Sigmoid colon (tissue), 7 donors: ENCODE measurements at places on chromosomes 11 and 22. TPM values are rescaled to one million over a fixed set of nuclear protein-coding genes. Genes with fewer than 3 reads are reported as not detected.

DNA sequence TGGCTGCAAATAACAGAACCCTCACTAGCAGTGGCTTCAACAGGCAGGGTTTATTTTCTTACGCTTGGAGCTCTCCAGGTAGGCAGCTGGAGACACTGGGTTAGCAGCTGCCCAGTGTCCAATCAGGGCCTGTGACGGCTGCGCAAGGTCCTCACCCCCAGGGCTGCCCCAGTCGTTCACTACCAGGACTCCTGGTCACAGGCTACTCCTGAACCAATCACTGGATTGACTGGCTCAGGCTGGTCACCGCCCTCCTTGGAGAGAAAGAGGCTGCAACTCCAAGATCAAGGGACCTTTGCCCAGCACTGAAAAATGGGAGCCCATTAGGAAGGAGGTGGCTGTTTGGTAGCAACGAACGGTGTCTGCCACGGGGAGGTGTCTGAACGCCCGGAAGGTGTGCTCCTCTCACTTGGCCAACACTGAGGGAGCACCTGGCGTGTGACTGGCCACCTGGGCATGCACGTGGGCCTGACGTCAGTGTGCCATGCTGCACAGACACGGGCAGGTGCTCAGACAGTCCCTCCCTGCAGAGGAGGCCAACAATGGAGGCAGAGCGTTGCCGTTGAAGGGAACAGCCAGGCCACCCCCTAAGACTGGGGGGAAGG lies 5.1 kb downstream of the ARSA start:
- peak; percentile 58 for DNase-seq

GRCh38 chr22:30485362-30485988 lies 13.7 kb upstream of the SEC14L3 start:
- DNase-seq, result peak; percentile 77

GRCh38 chr11:22466351-22466750 lies 128.2 kb downstream of the SLC17A6 start:
- DNase-seq, result no peak

- DNase-seq, result no peak
Measured at GRCh38 chr11:130808541-130808940, 107.7 kb downstream of the SNX19 start.

GRCh38 chr11:22479971-22480720 lies 142.0 kb downstream of the SLC17A6 start:
- DNase-seq, result no peak

GRCh38 chr11:22006901-22007300 lies 186.0 kb upstream of the ANO5 start:
- DNase-seq, result no peak

- DNase-seq, result no peak
Measured at GRCh38 chr11:41970681-41971080, 511.2 kb upstream of the LRRC4C start.

- DNase-seq, result peak; percentile 77
Measured at GRCh38 chr11:27158456-27159334, 118.1 kb downstream of the BBOX1 start.

DNA sequence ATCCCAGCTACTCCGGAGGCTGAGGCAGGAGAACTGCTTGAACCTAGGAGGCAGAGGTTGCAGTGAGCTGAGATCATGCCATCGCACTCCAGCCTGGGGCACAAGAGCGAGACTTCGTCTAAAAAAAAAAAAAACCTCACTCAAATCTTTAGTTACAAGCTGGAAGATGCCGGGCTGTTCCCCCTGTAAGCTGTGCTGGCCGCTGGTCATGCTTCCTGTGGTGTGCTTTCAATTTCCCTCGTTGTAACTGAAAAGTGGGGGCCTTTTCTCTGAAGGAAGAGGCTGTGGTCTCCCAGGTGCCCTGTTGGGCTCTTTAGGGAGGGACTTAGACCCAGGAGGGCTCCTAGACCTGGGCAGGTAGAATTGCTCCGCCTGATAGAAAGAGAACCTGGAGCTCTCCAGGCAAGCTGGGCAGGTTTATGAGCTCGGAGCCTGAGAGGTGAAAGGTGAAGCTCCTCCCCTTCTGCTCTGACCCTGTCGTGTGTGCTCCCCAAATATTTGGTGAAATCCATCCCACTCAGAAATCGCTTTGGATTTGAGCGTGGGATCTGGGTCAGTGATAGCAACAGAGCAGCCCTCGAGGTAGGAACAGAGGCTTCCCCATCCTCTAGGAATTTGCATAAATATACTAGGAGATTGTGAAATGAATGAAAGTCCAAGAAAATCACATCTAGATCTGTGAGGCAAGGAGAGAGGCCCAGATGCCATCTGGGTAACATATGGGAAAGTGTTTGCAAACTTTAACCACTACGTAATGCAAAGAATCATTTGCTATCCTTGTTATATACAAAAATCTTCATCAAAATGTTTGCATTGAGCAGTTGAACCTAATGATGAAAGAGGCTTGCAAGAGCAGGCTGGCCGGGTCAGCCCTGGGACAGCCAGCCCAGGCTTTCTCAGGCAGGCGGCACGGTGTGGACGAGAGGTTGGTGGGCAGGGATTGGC lies 154.3 kb downstream of the FBXO7 start:
- no peak for DNase-seq

PLEKHB1 gene
- 57.6 TPM for total RNA-seq

CASP1 gene
- total RNA-seq, result 9.2 TPM

GRCh38 chr11:16986434-16987204 lies 27.6 kb downstream of the PLEKHA7 start:
- DNase-seq, result no peak

SUSD2 gene
- 3.0 TPM for total RNA-seq

GRCh38 chr11:79088967-79089366 lies 351.9 kb downstream of the TENM4 start:
- no peak for DNase-seq

DNA sequence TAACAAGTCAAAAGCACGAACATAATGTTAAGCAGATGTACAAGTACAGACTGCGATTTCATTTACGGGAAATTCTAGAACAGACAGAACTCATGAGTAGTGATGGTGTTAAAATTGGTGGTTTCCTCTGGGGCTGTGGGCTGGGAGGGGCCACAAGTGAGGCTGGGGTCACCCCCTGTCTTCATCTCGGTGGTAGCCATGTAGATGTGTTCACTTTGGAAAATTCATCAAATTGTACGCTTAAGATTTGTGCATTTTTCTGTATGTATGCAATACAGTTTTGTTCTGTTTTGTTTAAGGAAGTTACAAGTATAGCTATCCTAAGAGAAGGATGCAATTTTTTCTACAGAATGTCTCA lies 504 bp upstream of the ASCC2 start:
- DNase-seq, result no peak

- DNase-seq, result peak; percentile 98
Measured at GRCh38 chr11:119018074-119018938, at the start of the genes RPS25 and TRAPPC4. Gene RPS25 (minus strand): TSS chr11:119018343. CDS start chr11:119018284, 59 bp downstream. Gene TRAPPC4 (plus strand): TSS chr11:119018766. CDS start chr11:119018796, 30 bp downstream.

JAML gene
- 6.1 TPM for total RNA-seq

OOSP3 gene
- not detected for total RNA-seq

DNA sequence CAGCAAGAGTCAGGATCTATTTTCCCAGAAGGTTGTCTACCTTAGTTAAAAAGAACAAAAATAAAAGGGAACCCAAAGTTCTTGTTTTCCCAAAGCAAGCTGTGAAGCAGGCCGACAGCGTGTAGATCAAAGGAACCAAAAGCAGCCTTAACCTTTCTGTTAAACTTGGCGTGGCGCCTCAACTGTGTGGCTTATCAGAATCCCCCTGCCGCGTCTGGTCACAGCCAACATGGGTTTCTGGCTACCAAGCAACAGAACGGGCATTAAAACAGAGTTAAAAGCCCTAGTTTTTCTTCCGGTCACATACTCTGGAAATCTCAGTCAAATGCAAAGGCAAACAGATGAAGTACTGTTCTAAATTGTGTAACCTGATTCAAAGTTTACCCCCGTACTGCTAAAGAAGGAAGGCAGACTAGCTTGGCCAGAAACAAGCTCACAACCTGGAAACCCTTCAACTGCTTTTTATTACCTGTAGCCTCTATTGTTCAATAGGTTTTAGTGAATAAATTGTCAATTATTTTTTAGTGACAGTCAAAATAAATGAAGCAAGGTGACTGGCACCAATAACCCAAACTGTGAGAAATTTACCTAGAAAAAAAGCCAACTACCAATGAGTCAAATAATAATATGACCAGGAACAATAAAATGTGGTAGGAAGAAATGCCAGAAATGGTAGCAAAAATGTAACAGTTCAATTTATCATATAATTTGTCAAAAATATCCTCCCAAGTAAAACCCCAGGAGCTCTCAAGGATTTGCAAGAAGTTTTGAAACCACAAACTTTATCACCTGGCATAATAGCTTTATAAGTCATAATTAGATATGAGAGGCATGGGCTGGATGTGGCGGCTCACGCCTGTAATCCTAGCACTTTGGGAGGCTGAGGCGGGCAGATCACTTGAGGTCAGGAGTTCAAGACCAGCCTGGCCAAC lies 21.4 kb downstream of the CHKA start:
- no peak for DNase-seq

GRCh38 chr11:119560291-119560690 lies 137.3 kb upstream of the THY1 start:
- no peak for DNase-seq

DNA sequence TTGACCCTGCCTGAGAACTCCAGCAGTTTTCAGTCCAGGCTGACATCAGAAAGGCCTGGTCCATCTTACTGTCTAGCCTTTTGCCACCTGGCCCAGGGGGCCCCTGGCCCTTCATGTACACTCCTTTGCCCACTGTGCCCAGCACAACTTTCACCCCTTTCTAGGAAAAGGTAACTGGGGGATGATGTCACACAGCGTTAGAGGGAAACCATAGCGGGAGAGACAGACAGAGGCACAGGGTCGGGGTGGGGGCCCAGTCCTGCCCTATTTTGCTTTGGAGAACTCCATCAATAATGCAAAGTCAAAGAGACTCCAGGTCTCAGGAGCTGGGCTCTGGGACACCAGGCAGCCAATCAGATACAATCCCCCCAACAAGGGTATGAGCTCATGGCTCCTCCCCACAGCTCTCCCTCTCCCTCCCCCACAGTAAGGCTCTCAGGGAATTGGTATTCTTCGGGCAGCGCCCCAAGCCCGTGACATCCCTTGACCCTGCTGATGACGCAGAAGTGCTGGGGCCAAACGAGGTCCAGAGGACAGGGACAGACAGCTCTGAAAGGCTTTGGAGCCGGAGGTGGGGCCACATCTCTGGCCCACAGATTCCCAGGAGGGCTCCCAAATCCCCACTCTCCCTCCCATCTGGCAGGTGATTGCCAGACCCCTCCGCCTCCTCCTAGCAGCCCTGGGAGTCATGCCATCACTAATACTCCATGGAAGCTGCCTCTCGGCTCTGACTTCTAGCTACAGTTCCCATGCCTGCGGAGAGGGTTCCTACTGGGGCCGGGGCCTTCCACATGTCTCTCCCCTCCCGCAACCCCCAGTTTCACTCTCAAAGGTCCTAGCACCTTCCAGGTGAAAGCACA lies 5.9 kb downstream of the USP2 start:
- peak; percentile 84 for DNase-seq

GRCh38 chr11:77502346-77502905 lies 28.5 kb upstream of the PAK1 start:
- no peak for DNase-seq

DNA sequence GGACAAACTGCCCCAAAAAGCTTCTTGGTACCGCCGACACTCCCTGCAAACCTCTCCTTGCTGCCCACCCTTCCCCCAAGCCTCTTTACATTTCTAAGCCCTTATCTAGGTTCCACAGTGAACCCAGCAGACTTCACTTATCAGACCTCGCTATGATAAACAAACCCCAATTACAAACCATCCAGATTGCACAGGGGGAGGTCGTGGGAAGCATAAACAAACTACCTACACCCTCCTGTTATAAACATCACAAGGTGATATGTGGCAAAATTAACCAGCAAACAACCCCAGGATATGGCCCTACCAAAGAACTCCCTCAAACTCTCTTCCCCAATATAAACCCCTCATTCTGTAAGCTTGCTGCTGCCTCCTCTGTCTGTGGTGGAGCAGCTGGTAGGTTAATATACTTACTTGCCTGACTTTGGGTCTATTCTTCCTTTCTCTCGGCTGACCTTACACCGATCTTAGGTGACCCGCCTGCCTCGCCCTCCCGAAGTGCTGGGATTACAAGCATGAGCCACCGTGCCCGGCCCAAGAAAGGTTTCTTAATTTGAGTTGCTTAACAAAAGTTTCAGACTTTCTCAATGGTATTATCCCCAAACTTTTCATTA lies 66.0 kb upstream of the TENM4 start:
- DNase-seq, result no peak

DNA sequence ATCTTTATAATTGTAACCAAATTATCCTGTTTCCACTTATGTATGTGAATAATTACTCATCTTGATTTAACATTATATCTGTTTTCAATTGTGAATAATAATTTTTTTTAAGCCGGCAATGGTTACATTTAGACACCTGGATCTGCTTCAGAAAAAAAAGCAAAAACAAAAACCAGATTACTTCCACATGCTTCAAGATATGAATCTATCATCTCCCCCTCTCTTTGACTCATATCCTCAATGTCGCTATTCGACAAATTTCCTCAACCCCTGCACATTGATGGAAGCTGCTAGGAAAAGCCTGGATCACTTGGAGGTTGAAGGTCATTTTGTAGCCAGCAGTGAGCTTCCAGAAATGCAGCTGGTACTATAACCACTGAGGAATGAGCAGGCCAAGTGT lies 42.7 kb downstream of the SLC1A2 start:
- DNase-seq, result no peak

DNA sequence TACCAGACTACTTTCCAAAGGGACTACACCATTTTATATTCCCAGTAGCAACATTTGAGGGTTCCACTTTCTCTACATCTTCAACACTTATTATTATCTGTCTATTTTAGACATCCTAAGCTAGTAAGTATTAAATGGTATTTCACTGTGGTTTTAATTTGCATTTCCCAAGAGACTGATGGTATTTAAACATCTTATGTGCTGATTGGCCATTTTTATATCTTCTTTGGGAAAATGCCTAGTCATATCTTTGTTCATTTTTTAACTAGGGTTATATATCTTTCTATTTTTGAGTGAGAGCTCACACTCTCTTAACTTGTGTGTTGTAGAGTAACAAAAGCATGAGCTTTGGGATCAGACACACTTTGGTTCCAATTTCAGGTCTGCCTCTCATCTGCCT lies 73.7 kb downstream of the PRCP start:
- no peak for DNase-seq

DNA sequence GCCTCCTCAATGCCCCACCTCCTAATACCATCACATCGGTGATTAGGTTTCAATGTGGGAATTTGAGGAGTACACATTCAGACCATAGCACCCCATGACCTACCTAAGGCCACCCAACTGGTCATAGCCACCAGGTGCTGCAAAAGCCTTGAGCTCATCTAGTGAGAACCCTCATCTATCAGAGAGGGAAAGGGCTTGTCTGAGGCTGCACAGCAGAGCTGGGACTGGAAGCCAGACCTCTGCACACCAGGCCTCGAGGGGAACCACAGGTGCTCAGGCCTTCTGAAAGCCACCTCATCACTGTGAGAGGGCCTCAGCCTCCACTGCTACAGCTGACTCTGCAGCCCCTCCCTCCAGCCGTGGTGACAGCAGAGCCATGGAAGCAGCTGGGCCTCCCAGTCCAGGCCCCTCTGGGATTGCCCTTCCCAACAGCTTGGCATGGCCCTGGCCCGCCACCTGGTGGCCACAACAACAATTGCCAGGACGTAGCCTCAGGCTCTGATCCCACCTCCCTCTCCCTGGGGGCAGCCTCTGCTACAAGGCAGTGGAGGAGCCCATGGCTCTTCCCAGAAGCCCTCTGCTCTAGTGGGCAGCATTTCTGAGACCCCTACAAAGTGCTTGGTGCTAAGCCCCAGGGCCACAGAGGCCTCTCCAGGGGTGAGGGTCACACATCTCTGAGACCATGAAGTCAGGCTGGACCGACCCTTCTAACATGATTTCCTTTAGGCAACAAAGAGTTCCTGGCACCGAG lies 41.0 kb upstream of the PRDM11 start:
- peak; percentile 89 for DNase-seq
